Body of pancreas (tissue), 4 donors: ENCODE measurements at places on chromosomes 4 and X. TPM values are rescaled to one million over a fixed set of nuclear protein-coding genes. Genes with fewer than 3 reads are reported as not detected.

- H3K27me3 ChIP-seq = no peaks in the 10 kb centered on the region
- no peak for DNase-seq
- no peaks in the 10 kb centered on the region for H3K4me1 ChIP-seq
- H3K36me3 ChIP-seq = no peaks in the 10 kb centered on the region
Observed at GRCh38 chr4:3852711-3853110, 86.5 kb downstream of the ADRA2C start.

DNA sequence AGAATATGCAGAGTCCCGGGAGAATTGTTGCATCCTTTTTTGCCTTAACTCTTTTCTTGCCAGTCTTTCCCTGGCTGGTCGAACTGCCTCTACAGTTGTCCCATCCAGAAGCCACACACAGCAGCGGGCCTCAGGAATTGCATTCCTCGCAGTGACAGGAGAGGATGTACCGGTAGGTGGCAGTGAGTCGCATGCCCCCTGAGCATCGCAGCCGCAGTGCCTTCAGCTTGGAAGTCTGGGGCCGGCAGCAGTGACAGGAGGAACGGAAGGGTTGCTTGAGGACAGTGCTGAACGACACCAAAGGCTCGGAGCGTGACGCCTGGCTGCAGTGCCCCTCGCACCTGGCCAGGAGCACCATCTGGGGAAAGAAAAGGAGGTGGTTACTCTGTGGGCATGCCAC, 23.5 kb downstream of the NDP start:
- H3K36me3 ChIP-seq = no peaks in the 10 kb centered on the region
- peak; percentile 16 for DNase-seq
- H3K27me3 ChIP-seq = no peaks in the 10 kb centered on the region
- H3K4me1 ChIP-seq = no peaks in the 10 kb centered on the region
- no peak overlapping the region for H3K27ac ChIP-seq

Gene GAGE12J
- total RNA-seq = not detected

- H3K4me3 ChIP-seq = no peak overlapping the region
- DNase-seq = no peak
- no peaks in the 10 kb centered on the region for H3K27me3 ChIP-seq
- H3K4me1 ChIP-seq = peaks cover 9% of the 10 kb centered on the region
- H3K36me3 ChIP-seq = no peaks in the 10 kb centered on the region
- no peak overlapping the region for H3K27ac ChIP-seq
Observed at GRCh38 chrX:38138900-38139299, 81.8 kb downstream of the SRPX start.

GRCh38 chr4:16725252-16725651, 173.2 kb downstream of the LDB2 start:
- H3K27me3 ChIP-seq = no peaks in the 10 kb centered on the region
- H3K27ac ChIP-seq = no peak overlapping the region

DNA sequence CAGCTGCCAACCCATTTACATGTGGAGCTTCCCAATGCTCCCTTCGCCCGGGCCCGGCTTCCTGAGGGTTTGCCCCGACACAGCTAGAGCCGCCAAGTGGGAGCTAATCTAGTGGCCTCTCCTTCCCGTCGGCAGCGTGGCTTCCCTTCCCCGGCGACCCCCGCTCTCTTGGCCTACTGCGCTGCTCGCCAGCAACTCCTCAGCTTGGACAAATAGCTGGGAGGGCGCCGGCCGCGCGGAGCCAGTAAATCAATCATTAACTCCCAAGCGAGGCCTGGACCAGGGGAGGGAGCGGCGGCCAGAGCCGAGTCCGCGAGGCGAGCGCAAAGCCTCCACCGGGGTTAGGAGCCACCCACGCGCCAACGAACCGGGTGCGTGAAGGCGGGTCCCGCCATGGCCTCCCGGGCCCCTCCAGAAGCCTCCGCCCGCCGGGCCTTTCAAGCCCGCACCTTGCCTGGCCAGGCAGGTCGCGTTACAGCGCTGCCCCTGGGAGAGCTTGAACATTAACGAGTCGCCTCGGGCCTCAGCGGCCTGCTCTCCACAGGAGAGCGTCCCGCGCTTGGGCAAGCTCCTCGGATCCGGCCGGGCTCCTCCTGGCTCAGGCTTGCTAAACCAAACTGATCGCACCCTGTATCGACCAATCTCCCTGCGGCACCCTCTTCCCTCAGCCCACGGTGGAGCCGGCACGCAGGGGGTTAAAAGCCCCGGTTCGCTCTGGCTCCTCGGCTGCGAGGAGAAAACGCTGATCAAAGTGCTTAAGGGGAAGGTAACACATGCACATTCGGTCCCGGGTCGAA, 10.6 kb upstream of the BCOR start:
- peaks cover 40% of the 10 kb centered on the region for H3K4me1 ChIP-seq
- peak overlapping the region; percentile 93 for H3K27ac ChIP-seq
- no peak overlapping the region for H3K4me3 ChIP-seq
- H3K36me3 ChIP-seq = no peaks in the 10 kb centered on the region
- no peaks in the 10 kb centered on the region for H3K27me3 ChIP-seq
- peak; percentile 78 for DNase-seq

DNA sequence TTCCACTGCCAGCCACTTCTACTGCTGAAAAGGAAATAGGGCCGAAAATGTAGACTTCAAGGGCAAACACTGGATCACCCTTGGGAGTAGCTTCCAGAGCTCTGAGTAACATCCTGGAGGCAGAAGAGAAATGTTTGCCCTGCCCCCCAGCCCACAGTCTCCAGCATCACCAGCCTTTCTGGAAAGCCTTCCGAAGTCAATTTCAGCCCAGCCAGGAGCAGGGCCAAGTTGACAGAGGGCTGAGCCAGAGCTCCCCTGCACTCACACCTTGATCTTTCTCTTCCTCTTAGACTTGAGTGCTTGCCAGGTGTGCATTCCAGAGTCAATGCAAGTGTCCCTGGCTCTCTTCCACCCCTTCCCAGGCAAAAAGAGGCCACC, 35.2 kb downstream of the SLC25A5 start:
- H3K27me3 ChIP-seq = no peaks in the 10 kb centered on the region
- no peaks in the 10 kb centered on the region for H3K36me3 ChIP-seq
- H3K4me3 ChIP-seq = no peak overlapping the region
- peak overlapping the region; percentile 18 for H3K27ac ChIP-seq

DNA sequence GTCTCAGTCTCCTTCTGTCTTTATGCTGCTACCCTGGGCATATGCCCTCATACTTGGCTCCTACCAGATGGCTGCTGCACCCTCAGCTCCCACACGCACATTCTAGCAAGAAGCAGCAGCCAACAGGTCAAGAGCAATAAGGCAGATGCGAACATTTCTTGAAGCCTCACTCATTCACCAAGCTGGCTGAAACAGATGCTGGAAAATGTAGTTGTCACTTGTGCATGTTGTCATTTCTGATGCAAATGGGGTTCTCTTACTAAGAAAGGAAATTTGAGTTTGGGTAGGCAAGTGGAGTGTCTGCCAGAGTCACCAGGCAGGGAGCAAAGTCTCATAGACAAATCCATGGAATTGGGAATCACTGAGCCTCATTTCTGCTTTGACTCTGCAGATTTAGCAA, 57.4 kb upstream of the SORBS2 start:
- peaks cover 44% of the 10 kb centered on the region for H3K4me1 ChIP-seq
- peak; percentile 31 for DNase-seq
- peak overlapping the region; percentile 74 for H3K27ac ChIP-seq
- no peaks in the 10 kb centered on the region for H3K27me3 ChIP-seq

DNA sequence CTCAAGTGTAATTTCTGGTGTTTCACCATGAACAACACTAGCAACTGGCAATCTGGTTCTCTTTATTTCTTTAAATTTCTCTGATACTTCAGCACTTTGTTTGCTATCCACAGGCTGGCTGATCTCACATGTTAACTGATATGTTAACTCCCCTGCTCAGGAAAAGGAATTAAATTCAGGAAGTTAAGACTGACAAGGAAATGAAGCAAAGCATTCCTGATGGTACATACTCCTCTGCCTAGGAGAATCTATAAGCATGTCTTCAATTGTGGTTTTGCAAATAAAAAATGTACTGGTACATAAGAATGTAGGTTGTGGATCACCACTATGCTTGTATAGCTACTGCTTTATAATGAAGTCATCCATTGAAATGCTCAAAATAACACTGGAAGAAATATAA, 1119.2 kb upstream of the INTU start:
- H3K36me3 ChIP-seq = no peaks in the 10 kb centered on the region
- no peak for DNase-seq
- H3K4me3 ChIP-seq = no peak overlapping the region
- H3K27ac ChIP-seq = no peak overlapping the region

- no peak for DNase-seq
- no peaks in the 10 kb centered on the region for H3K27me3 ChIP-seq
- no peak overlapping the region for H3K27ac ChIP-seq
- no peaks in the 10 kb centered on the region for H3K36me3 ChIP-seq
Observed at GRCh38 chr4:39178706-39179105, 3.6 kb upstream of the WDR19 start.

Gene HMGB2
- 18.7 TPM for total RNA-seq

Gene RAI2
- total RNA-seq = 8.6 TPM

DNA sequence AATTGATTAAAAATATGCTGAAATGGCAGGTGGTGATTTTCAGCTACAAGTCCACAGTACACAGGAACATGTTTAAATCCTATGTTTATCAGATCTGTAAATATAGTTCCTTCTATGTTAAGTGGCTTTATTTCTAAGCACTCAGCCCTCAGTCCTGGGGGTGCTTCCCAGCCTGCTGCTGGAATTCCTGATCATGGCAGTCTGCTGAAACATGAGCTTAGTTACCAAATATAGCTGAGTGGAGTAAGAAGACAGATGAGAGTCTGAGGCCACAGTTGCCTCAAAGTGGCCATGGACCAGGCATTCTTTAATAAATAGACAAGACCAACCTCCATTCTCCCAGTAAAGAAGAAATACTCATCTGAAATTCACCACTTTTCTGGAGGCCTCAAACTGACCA, 17.1 kb upstream of the DDX60 start:
- DNase-seq = no peak
- H3K27me3 ChIP-seq = no peaks in the 10 kb centered on the region
- no peaks in the 10 kb centered on the region for H3K36me3 ChIP-seq
- no peaks in the 10 kb centered on the region for H3K4me1 ChIP-seq

DNA sequence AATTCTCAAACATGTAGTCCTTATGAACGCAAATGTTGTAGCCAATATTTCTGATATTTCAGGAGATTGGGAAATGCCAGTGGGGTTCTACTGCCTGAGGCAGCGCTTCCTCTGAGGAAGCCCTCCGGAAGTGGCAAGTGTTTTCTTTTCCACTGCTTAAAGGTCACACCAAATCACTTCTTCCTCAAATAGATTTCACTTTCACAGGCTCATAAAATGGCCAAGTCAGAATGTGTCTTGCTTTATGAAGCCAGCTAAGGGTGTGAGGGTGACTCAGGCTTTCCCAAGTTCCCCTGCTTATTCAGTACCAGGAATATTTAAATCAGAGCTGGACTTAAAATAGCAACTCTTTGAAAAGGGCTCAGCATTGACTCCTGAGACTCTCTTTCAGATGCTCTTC, 514.2 kb upstream of the DIPK2B start:
- H3K4me3 ChIP-seq = no peak overlapping the region
- H3K27me3 ChIP-seq = no peaks in the 10 kb centered on the region
- H3K27ac ChIP-seq = no peak overlapping the region
- H3K36me3 ChIP-seq = no peaks in the 10 kb centered on the region
